HFFc6 (cell line): ENCODE measurements at places on chromosomes 12 and 14. TPM values are rescaled to one million over a fixed set of nuclear protein-coding genes. Genes with fewer than 3 reads are reported as not detected.

DNA sequence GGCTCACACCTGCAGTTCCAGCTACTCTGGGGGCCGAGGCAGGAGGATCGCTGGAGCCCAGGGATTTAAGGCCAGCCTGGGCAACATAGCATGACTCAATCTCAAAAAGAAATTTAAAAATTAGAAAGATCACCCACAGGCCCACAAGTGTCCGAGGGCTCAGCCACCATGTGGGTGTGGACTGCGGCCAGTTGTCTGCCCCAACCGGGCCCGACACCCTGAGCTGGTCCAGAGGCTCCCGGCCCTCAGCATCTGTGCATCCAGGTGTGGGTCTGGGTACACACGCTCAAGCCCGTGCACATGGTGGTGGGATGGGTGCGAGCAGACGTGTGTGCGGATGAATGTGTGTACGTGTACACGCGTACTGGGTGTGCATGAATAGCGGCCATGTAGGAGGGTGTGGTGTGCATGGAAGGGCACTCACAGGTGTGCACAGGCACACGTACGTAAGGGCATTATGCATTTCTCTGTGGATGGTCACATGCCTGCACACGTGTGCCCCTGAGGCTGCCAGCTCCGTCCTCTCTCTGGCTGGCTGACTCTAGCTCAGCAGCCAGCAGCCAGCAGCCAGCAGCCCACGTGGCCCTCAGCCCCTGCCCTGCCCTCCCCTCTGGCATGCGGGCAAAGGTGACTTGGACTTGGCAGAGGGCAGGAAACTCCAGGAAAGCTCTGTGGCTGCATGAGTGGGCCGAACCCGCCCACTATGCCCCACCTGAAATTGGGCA lies 23.3 kb upstream of the NUDT14 start:
- H3K4me1 ChIP-seq, result peaks cover 3% of the 10 kb centered on the region
- peaks cover 7% of the 10 kb centered on the region for H3K27me3 ChIP-seq
- no peak overlapping the region for H3K4me3 ChIP-seq
- no peak overlapping the region for H3K27ac ChIP-seq

GRCh38 chr12:88227263-88227662 lies 85.2 kb downstream of the TMTC3 start:
- H3K4me3 ChIP-seq, result no peak overlapping the region
- no peaks in the 10 kb centered on the region for H3K27me3 ChIP-seq
- peaks cover 6% of the 10 kb centered on the region for H3K4me1 ChIP-seq
- H3K36me3 ChIP-seq, result peaks cover 16% of the 10 kb centered on the region
- no peak for DNase-seq
- H3K27ac ChIP-seq, result no peak overlapping the region

DNA sequence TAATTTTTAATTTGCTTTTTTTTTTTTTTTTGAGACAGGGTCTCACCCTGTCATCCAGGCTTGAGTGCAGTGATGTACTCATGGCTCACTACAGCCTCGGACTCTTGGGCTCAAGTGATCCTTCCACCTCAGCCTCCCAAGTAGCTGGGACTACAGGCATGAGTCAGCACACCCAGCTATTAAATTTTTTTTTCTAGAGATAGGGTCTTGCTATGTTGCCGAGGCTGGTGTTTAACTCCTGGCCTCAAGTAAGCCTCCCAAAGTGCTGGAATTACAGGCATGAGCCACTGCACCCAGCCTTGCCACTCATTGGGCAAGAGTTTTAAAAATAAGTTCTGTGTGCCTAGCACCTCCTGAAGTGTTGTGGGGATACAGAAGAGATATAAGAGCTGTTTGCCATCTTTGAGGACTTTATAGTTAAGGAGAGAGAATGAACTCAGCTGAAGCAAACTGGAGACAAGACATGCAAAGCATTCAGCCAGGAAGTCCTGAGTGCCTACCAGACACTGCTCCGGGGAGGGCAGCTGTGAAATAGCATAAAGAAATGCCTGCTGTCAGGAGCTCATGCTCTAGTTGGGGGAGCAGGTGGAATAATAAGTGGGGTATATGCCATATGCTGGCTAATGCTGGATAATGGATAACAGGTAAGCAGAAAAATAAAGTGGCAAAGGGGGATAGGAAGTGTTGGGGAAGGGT lies 15.0 kb upstream of the EMP1 start:
- 0 out of 2 replicates have a peak overlapping the region, but pooled peaks have one; percentile 2 for H3K27ac ChIP-seq
- H3K4me3 ChIP-seq, result no peak overlapping the region
- peaks cover 76% of the 10 kb centered on the region for H3K4me1 ChIP-seq
- H3K27me3 ChIP-seq, result no peaks in the 10 kb centered on the region
- no peaks in the 10 kb centered on the region for H3K36me3 ChIP-seq

GRCh38 chr14:98103705-98104104 lies 1168.3 kb downstream of the BCL11B start:
- H3K27me3 ChIP-seq, result no peaks in the 10 kb centered on the region
- no peak overlapping the region for H3K4me3 ChIP-seq
- no peak overlapping the region for H3K27ac ChIP-seq
- H3K4me1 ChIP-seq, result no peaks in the 10 kb centered on the region

DNA sequence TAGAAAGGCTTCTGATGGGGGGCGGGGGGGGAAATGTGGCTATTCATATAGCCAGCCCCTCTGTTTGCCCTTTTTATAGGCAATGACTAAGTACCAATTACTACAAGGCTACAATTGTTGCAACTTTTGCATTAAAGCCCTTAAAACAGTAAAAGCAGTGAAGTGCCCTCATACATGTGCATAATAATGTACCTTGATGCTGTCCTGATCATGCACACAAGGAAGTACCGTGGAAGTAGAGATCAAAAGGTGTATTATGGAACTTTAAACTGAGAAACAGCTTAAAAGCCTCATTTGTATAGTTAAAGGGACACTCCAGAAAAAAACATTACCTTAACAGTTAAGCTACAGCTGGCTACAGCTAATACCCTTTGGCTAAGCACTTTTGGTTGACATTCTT lies 111.8 kb downstream of the PLEKHG7 start:
- H3K4me3 ChIP-seq, result no peak overlapping the region
- H3K27me3 ChIP-seq, result no peaks in the 10 kb centered on the region
- no peak overlapping the region for H3K27ac ChIP-seq
- peaks cover 13% of the 10 kb centered on the region; the same call in 1 of the 2 replicates for H3K36me3 ChIP-seq
- H3K4me1 ChIP-seq, result no peaks in the 10 kb centered on the region

- no peaks in the 10 kb centered on the region for H3K27me3 ChIP-seq
- no peak for DNase-seq
- H3K4me3 ChIP-seq, result no peak overlapping the region
- no peak overlapping the region for H3K27ac ChIP-seq
Observed at GRCh38 chr12:44775901-44776300, 100.2 kb downstream of the NELL2 start.

GRCh38 chr12:53287741-53288216 lies 7.6 kb upstream of the PFDN5 start:
- peak; percentile 26 for DNase-seq
- H3K4me1 ChIP-seq, result peaks cover 36% of the 10 kb centered on the region

GRCh38 chr12:11808931-11809330 lies 159.5 kb downstream of the ETV6 start:
- peaks cover 11% of the 10 kb centered on the region for H3K4me1 ChIP-seq
- H3K27me3 ChIP-seq, result no peaks in the 10 kb centered on the region
- H3K4me3 ChIP-seq, result no peak overlapping the region
- H3K36me3 ChIP-seq, result peaks cover 6% of the 10 kb centered on the region

- peak within 1 kb of the TSS; percentile 74 for H3K27ac ChIP-seq
- H3K36me3 ChIP-seq, result no peaks in the 10 kb centered on the region
- peaks cover 34% of the 10 kb centered on the region for H3K4me1 ChIP-seq
- peak within 1 kb of the TSS; percentile 88 for H3K4me3 ChIP-seq
Observed at GRCh38 chr14:105314287-105315200, at the start of gene PACS2. Gene PACS2, plus strand, starts transcription at chr14:105314748. Its CDS starts 171 bp downstream, at chr14:105314919.

Gene KRT71
- total RNA-seq, result not detected in 3 replicates

Gene SALL2
- 0.81 to 2.3 TPM (median 2.2 TPM) in 3 replicates for total RNA-seq

Gene POTEG
- total RNA-seq, result not detected in 2 replicates

Gene NRDE2
- total RNA-seq, result 9.0 and 14.1 TPM in 2 replicates
